ENCODE measurements at places on chromosomes 5 and 9.

GRCh38 chr9:28678097-28678496, 1104.8 kb upstream of the C9orf72 start:
- DNase-seq: no peak

DNA sequence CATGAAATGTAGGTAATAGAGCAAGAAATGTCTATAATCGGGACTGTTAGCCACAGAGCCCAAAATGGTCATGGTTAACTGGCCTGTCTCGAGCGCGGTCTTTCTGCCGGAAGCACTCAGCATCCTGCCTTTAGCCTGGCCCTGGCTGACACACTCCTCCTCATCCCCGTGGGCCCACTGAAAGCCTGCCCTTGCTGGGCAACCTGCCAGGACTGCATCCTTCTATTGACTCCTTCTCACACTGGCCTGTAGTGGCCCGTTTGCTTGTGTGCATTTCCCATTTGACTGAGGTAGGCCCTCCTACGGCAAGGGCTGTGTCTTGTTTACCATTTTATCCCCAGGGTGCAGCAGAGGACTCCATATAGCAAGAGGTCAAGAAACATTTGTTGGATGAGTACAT, 215.7 kb downstream of the ATPSCKMT start:
- DNase-seq: no peak

GRCh38 chr5:39146831-39147540, 72.4 kb downstream of the FYB1 start:
- DNase-seq: no peak

DNA sequence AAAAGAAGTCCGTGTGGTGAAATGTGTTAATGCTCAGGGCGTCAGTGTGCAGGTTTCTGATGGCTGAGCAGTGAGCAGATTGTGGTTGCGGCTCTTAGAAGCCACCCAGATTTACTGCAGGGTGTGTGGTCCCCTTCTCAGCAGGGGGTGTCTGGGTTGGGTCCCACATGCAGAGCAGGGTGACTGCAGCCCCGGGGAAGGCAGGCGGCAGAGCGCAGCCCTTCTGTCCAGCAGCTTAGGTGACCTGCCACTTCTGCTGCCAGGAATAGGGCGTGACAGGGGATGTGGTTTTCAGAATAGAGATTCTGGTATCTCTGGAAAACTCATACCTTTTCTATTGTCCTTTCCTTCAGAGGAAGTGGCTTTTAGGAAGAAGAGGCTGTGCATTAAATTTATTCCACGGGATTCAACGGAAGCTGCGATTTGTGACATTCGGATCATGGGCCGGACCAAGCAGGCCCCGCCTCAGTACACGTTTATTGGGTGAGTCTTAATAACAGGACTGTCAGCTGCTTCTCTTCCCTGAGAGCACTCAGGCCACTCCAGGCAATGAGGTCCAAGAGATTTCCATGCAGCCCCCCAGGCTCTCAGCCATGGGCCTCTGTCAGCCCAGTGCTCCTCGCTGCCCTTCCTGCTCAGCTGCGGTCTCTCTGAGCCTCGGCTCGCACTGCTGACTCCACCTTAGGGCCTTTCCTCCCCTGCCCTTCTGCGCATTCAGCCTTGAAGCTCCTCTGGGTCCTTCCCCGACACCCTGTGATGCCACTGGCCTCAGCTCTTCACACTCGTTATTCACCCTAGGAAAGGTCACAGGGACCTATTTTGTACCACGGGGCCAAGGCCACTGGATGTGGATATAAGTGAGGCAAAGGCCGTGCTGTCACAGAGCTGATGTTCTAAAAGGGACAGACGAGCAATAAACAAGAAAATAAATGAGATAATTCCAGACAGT, 65.4 kb downstream of the MVB12B start:
- no peak for DNase-seq

DNA sequence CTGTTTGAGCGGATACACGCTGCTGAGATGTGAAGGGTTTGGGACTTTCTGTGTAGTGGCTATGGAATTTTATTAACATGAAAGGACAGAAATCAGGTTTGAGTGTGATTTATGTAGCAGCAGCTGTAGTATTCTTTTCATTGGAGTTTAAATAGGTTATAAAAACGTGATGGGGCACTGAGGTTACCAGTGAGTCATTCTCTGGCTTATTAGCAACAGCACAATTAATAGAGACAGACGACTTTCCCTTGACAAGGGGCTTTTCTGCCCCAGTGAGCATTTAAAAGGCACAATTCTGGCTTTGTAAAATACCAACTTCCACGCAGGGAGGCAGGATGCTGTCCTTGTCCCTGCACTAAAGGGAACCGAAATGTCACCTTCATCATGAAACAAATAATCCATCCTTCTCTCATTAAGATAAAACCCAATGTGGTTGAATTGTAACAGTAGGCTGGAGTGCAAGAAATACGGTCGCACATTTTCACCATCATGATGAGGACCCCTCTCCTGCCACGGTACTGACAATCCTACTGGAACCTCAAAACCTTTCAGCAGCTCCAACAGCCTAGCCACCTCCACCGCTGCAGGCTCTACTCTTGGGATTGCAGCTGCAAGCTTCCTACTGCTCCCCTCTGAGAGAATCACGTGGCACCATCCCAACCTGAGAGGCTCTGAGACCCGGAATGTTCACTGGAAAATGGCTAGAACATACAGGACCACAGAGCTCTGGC, 293.9 kb downstream of the IRX1 start:
- no peak for DNase-seq

DNA sequence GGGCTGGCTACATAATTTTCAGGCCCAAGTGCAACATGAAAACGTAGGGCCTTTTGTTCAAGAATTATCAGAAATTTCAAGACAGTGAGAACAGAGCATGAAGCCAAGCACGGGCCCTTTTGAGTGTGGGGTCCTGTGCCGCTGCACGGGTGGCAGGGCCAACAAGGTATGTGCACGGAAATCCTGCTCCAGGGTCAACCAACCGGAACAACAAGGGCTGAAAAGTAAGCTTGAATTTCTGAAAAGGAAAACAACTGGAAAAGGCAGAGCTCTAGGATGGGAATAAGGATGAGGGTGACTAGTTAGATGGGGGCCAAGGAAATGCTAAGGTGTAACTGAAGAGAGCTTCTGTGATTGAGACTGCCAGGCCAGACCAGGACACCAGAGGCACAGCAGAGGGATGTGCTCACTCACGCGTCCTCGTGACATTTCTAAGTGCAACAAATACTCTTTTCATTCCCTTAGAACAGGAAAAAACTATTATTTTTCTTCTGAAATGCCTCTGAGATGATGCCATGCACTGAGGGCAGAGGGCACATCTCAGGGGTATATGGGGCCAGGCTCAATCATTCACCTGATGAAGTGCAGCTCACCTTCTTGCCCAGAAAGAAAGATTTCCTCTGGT, 80.6 kb upstream of the LRRTM2 start:
- no peak for DNase-seq

Data from HT-29 (cell line).